ENCODE measurements at places on chromosomes 4 and X.

DNA sequence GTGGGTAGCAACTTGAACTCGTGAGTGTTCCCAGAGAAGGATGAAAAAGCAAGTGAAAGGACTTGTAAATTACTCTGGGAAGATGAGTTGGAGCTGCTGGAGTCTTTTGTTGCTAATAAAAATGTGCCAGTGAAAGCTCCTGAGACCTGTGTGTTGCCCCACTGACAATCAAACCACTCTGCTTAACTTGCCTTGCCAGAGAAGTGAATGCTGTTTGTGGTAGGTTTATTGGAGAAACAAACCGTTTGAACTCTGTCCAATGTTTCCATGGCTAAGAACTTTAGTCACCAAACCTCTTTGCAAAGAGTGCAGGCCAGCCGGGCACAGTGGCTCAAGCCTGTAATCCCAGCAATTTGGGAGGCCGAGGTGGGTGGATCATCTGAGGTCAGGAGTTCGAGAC is 586.9 kb downstream of the PCDH7 start:
- DNase-seq, result no peak

- DNase-seq, result no peak
Observed at GRCh38 chr4:86586626-86587380, 7.3 kb upstream of the PTPN13 start.

- DNase-seq, result no peak
Observed at GRCh38 chr4:86600007-86600653, 6.0 kb downstream of the PTPN13 start.

GRCh38 chrX:138484451-138484850 is 227.1 kb downstream of the FGF13 start:
- DNase-seq, result no peak

GRCh38 chr4:166091912-166092510 is 219.0 kb downstream of the TLL1 start:
- DNase-seq, result peak; percentile 34

- DNase-seq, result no peak
Observed at GRCh38 chrX:531611-531936, 99.0 kb upstream of the SHOX start.

GRCh38 chr4:113212613-113213012 is 163.2 kb downstream of the ANK2 start:
- no peak for DNase-seq

GRCh38 chr4:55154290-55154880 is 29.0 kb upstream of the KDR start:
- DNase-seq, result no peak

All from RPMI7951 (cell line).